AG04449 (cell line): ENCODE measurements at places on chromosomes 5 and 9.

- no peak for DNase-seq
Observed at GRCh38 chr5:122101636-122102285, 23.7 kb upstream of the LOX start.

DNA sequence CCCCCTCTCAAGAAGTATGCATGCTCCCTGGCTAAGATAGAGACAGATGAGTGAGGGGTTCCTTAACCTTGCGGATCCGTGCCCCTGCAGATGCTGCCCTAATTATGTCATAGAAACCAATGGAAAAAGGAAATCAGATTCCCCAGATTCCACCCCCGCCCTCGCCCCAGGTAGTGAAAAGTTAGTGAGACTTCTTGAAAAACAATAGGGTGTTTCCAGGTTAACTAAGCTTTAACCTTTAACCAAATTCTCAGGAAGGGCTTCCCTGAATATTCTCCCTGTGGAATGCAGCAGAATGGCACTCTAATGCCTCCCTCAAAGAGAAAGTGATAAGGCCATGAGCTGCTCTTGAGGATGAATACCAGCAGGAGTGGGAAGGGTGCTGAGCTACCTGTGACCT lies 116.0 kb upstream of the RANBP3L start:
- no peak for DNase-seq

GRCh38 chr9:90840696-90841095 lies 39.1 kb downstream of the SYK start:
- no peak for DNase-seq

GRCh38 chr5:54671111-54671531 lies 153.6 kb downstream of the SNX18 start:
- DNase-seq, result no peak

DNA sequence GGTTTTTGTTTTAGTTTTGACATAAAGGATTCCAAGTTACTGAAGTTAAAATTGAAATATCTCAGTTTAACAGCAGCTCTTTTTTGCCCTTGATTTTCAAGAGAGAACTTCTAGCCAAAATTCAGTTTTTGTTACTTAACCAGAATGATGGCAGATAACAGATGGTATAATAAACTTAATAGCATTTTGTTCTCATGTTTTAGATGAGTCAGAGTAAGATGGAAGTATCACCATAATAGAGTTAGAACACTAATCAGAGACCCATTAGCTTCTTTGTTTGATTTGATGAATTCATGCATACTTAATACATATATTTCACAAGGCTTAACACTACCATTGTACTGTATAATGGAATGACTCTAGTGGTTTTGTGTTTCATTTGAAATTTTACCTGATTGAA lies 11.9 kb downstream of the ZCCHC9 start:
- no peak for DNase-seq

- DNase-seq, result peak; percentile 16
Observed at GRCh38 chr5:92337772-92338234, 954.7 kb upstream of the ARRDC3 start.

GRCh38 chr9:86749161-86749893 lies 198.0 kb downstream of the GAS1 start:
- no peak for DNase-seq
